CD4-positive, alpha-beta T cell (primary cell): ENCODE measurements at places on chromosomes 2 and 18.

DNA sequence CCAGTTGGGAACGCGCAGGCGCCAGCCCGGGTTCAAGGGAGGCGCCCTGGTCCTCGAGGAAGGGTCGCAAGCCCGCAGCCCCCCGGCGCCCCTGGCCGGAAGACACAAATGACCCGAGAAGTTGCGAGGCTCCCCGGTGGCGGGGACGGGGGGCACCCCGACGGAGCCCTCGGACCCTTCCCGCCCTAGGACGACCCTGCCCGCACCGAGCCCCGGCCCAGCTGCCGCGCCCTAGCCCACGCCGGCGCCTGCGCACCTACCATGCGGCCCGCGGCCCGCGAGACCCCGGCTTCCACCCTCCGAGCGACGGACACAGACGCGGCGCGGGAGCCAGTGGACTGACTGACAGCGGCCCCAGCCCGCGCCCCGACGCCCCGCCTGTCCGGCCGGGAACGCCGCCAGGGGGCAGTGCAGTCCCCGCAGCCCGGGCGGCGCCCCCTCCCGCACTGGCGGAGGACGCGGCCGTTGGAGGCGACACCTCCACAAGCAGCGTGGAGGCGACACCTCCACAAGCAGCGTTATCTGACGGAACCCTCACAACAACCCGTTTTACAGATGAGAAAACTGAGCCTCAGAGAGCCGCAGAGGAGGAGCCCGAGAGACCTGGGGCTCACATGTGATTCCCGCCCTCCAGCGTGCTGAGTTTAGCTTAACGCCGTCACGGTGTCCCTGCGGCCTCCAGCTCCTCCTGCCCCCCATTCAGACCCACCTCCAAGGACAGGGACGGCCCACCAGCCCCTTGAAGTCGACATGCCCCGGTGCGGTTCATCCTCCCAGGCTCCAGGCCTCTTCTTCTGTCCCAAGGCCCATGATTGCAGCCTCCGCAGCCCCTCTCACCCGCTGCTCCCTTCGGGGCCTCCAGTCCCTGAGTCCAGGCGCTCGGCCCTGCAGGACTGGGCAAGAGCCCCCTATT lies at the start of gene NMUR1:
Gene NMUR1, minus strand, starts transcription at position 347 of the 913 bp plus-strand sequence. Its CDS starts 84 bp downstream, at position 263.
- peak; percentile 86 for DNase-seq

GRCh38 chr2:66472225-66472843 lies 37.4 kb downstream of the MEIS1 start:
- no peak for DNase-seq

- no peak for DNase-seq
These were observed 154.9 kb downstream of the MGAT5 start for GRCh38 chr2:134408791-134409190.

GRCh38 chr2:108967757-108968156 lies 21.3 kb downstream of the EDAR start:
- no peak for DNase-seq

- DNase-seq: no peak
These were observed 371.6 kb downstream of the HRH4 start for GRCh38 chr18:24831871-24832665.

GRCh38 chr2:199811346-199811745 lies 39.6 kb downstream of the FTCDNL1 start:
- DNase-seq: no peak

- DNase-seq: no peak
These were observed 154.6 kb upstream of the CDH2 start for GRCh38 chr18:28331551-28331950.

- peak; percentile 21 for DNase-seq
These were observed 25.3 kb upstream of the MFSD6 start for GRCh38 chr2:190382851-190383250.

- DNase-seq: no peak
These were observed 48.5 kb downstream of the SOCS6 start for GRCh38 chr18:70337139-70337972.

DNA sequence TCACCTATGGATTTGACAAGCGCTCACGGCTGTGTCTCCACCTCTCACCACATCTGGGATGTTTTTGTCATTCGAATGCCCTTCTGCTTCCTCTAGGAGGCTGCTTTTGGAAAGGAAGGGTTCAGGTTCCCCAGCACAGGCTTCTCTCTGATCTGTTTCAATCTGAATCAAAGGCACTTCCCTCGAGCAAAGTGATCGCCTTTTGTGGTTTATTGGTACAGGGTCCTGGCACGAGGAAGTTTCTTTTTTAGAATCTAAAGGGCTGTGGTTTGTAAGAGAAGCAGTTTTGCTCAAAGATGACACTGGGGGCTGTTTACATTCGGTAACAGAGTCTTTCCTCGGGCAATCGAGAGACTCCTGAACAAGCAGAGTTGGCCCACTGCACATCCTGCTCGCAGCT lies 145.0 kb downstream of the DAW1 start:
- no peak for DNase-seq
